IMR-90 (cell line): ENCODE measurements at places on chromosomes 16 and 17.

DNA sequence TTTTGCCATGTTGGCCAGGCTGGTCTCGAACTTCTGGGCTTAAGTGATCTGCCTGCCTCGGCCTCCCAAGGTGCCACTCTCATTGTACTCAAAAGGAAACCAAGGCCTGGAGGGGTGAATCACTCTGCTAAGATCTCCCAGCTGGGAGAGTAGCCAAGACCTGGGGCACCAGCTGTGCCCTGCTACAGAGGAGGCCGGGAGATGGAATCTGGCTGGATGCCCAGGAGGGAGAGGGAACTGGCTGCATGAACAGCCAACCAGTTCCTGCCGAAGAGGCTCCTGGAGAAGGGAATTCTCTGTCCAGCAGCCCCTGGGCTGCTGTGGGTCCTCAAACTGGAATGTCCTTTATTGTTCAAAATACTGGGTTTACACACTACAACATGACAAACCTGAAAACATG lies 238.7 kb upstream of the CIBAR2 start:
- no peaks in the 10 kb centered on the region for H3K36me3 ChIP-seq
- peaks cover 28% of the 10 kb centered on the region for H3K4me1 ChIP-seq
- H3K27me3 ChIP-seq = no peaks in the 10 kb centered on the region
- no peak overlapping the region for H3K4me3 ChIP-seq
- H3K27ac ChIP-seq = no peak overlapping the region

DNA sequence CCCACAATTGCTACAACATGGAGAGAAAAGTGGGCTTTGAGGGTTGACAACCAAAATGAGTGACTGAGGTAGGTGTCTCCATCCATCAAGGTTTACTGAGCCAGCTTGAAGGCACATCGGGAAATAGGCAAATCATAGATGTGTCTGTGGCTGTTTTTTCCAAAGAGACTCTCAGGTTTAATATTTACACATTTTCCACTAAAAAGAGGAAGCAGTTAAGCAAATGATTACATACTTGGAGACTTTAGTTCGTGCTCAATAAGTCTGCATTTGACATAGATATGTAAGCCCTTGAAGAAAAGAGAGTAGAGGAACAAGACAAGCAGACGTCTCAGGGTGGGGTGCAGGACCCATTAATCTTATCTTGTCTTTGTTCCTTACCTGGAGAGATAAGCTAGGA lies 148.9 kb upstream of the COX10 start:
- H3K27ac ChIP-seq = no peak overlapping the region
- no peak overlapping the region for H3K4me3 ChIP-seq
- H3K36me3 ChIP-seq = no peaks in the 10 kb centered on the region
- DNase-seq = no peak
- no peaks in the 10 kb centered on the region for H3K4me1 ChIP-seq
- H3K27me3 ChIP-seq = peaks cover 4% of the 10 kb centered on the region; the same call in 1 of the 2 replicates

- H3K27me3 ChIP-seq = no peaks in the 10 kb centered on the region
- peaks cover 67% of the 10 kb centered on the region; the same call in 1 of the 2 replicates for H3K36me3 ChIP-seq
- DNase-seq = peak; percentile 67
- H3K27ac ChIP-seq = peak overlapping the region; percentile 77
- peak overlapping the region; percentile 18; the same call in 1 of the 2 replicates for H3K4me3 ChIP-seq
Observed at GRCh38 chr16:4679850-4680636, 13.3 kb upstream of the NUDT16L1 start.

GRCh38 chr16:54538276-54538675 lies 251.7 kb upstream of the IRX3 start:
- DNase-seq = no peak
- H3K27me3 ChIP-seq = no peaks in the 10 kb centered on the region
- no peak overlapping the region for H3K27ac ChIP-seq
- no peaks in the 10 kb centered on the region for H3K36me3 ChIP-seq
- no peaks in the 10 kb centered on the region for H3K4me1 ChIP-seq

DNA sequence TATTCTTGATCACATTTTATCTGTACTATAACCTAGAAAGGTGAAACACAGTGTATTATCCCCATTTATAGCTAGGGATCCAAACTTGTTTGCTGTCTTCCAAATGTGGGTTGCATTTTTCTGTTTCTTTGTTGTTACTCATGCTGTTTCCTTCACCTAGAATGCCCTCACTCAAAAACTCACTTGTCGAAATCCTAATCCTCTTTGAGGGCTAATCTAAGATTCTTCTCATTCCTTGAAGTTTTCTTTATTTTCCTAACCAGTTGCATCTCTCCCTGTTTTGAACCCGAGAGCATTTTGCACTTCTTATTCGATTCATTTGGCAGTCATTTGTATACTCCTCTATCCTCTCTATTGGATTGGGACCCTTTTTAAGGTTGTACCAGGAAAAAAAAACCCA lies 9.6 kb downstream of the CALCOCO2 start:
- no peaks in the 10 kb centered on the region for H3K27me3 ChIP-seq
- no peaks in the 10 kb centered on the region for H3K36me3 ChIP-seq
- H3K4me3 ChIP-seq = no peak overlapping the region
- no peak for DNase-seq
- no peak overlapping the region for H3K27ac ChIP-seq

DNA sequence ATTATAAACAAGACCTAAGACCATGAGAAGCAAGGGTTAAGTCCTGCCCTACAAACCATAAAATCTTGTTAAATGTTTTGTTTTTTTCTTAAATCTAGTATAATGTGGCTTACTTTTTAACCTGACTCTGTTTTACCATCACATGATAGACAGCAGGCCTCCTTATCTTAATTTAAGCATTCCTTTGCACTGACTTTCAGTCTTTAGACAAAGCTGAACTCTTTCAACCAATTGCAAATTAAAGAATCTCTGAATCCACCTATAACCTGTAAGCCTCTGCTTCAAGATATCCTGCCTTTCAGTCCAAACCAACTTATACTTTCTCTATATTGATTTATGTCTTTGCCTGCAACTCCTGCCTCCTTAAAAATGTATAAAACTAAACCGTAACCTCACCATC lies 478.5 kb downstream of the GRIN2A start:
- no peaks in the 10 kb centered on the region for H3K36me3 ChIP-seq
- no peak overlapping the region for H3K27ac ChIP-seq
- DNase-seq = no peak
- no peaks in the 10 kb centered on the region for H3K27me3 ChIP-seq
- H3K4me1 ChIP-seq = no peaks in the 10 kb centered on the region

DNA sequence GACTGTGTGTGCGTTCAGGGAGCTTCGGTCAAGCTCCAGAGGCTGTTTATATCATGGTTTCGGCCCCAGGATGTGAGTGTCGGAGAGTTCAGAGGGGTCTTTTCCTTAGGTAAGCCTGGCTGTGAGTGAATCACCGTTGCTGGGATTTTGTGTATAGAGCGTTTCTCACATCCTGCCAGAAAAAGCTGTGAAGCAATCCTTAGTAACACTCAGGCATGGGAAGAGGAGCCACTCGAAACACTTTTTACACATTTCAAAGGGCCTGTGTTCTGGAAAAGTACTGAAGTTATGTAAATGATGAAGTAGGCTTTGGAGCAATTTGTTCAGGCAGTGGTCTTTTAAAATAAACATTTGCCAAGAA lies 662 bp downstream of the PGS1 start:
- peak overlapping the region; percentile 81 for H3K4me3 ChIP-seq
- peak overlapping the region; percentile 88 for H3K27ac ChIP-seq
- H3K27me3 ChIP-seq = no peaks in the 10 kb centered on the region
- DNase-seq = peak; percentile 95
- peaks cover 27% of the 10 kb centered on the region for H3K4me1 ChIP-seq
- no peaks in the 10 kb centered on the region; the same call in none of the 2 replicates for H3K36me3 ChIP-seq

DNA sequence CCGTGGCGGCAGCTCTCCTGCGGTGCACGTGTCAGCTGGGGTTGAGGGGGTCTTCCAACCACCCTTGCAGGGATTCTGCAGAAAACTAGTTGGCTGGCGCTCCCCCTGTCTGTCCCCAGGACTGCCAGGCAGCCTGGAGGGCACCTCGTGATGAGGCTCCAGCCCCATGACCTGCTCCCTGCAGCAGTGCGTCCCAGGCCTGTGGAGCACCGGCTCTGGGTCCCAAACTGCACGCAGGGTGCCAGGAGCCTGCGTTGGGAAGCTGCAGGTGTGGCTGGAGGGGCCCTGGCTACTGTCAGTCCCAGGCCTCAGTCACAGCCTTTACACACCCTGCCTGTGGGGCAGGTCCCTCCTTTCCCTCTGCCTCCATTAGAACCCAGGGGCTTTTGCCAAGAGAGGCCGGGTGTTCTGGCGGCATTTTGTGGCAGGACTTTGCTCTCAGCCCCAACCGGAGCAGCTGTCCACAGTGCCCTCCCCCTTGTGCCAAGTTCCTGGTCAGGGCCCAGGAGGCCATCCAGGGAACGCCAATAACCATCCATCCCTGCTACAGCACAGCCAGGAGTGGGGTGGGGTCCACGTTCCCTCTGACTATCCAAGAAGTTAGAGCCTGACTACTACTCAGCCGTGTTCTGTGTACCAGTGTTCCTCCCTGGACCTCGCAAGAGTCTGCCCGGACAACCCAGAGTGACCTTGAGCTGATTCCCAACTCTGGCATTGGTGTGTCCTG lies 9.2 kb downstream of the CHMP6 start:
- no peak overlapping the region for H3K27ac ChIP-seq
- peaks cover 15% of the 10 kb centered on the region for H3K27me3 ChIP-seq
- DNase-seq = no peak
- peaks cover 39% of the 10 kb centered on the region for H3K36me3 ChIP-seq

GRCh38 chr16:89132194-89133005 lies 38.7 kb downstream of the ACSF3 start:
- H3K27ac ChIP-seq = no peak overlapping the region
- no peak overlapping the region for H3K4me3 ChIP-seq
- no peaks in the 10 kb centered on the region for H3K4me1 ChIP-seq
- DNase-seq = no peak
- no peaks in the 10 kb centered on the region for H3K27me3 ChIP-seq
- H3K36me3 ChIP-seq = peaks cover 35% of the 10 kb centered on the region; the same call in 1 of the 2 replicates

DNA sequence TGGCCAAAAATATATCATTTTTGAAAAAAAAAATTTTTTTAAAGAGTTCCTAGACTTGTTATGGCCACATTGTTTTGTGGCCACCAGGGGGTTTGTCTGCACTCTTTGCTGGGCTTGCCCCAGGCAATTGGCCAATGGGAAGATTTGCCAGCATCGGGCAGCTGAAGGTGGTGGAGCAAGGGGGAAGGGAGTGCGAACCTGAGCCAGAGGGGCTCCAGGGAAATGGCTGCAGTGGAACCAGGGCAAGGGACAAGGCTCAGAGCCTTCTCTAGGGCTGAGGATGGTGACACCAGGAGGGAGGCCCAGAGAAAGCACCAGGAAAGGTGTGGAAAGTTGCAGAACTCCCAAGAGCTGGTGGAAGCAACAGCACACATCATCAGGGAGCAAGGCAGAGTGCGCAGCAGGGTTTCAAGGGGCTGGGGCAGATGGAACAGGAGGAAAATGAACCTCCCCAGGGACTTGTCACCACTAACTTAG lies 15.5 kb upstream of the CMIP start:
- H3K27me3 ChIP-seq = no peaks in the 10 kb centered on the region; the same call in 1 of the 2 replicates
- no peaks in the 10 kb centered on the region for H3K36me3 ChIP-seq
- peaks cover 5% of the 10 kb centered on the region; the same call in 1 of the 2 replicates for H3K4me1 ChIP-seq
- H3K4me3 ChIP-seq = no peak overlapping the region
- peak; percentile 47 for DNase-seq

DNA sequence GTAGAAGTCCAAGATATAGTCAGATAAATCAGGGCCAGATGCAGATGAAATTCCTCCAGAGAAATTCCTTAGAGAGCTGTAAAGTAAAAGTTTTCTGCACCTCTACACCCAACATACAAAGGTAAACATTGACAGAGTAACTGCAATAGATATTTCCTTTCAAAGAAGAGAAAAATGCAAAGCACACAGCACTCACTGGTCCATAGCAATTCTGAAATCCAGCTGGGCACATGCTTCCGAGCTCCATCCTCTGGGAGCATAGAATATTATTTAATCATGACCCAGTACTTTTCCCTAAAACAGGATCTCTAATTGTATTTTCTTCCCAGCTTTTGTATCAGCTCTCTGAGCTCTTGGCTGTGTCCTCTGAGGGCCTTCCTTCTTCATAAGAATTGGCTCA lies 239.5 kb upstream of the IRX3 start:
- no peak overlapping the region for H3K4me3 ChIP-seq
- no peaks in the 10 kb centered on the region for H3K36me3 ChIP-seq
- no peak overlapping the region for H3K27ac ChIP-seq
- DNase-seq = no peak
- H3K4me1 ChIP-seq = no peaks in the 10 kb centered on the region

DNA sequence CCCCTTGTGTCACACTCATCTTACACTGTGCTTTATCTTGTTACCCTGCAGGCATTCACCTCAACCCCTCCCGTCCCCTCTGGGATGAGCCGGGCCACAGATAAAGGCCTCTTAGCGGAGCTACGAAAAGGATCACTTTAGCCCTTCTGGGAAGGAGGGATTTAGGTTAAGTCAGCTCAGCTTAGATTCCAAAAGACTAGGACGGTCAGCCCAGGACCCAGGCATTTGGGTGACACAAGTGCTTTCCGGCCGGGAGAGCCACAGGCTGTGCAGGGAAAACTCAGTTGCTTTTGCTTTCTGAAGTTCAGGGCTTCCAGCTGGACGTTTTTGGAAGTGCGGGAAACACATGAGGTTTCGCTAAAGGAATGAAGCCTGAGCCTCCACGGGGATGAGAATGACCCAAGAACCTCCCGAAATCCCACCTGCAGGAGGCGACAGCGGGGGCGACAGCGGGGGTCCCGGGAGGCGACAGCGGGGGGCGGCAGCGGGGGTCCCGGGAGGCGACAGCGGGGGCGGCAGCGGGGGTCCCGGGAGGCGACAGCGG lies 11.6 kb upstream of the METRNL start:
- H3K4me1 ChIP-seq = no peaks in the 10 kb centered on the region
- H3K27ac ChIP-seq = no peak overlapping the region
- H3K36me3 ChIP-seq = no peaks in the 10 kb centered on the region

GRCh38 chr17:44444735-44445105 lies 55.3 kb upstream of the ITGA2B start:
- DNase-seq = peak; percentile 97
- H3K27ac ChIP-seq = peak overlapping the region; percentile 89
- H3K4me3 ChIP-seq = no peak overlapping the region; the same call in 1 of the 2 replicates

DNA sequence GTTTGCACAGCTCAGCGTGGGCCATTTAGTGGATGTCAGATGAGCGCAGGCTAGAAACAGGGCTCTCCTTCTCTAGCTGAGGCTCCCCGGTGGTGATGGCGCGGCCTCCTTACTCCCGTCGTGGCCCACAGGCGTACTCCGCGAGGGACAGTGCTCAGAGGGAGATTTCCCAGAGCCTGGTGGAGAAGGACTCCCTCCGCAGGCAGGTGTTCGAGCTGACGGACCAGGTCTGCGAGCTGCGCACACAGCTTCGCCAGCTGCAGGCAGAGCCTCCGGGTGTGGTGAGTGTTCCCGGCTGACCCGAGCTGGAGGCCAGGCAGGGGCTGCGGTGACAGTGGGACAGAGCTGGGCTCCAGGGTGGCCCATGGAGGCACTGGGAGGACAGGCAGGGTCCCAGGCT lies 21.4 kb downstream of the CARD14 start:
- peaks cover 6% of the 10 kb centered on the region for H3K4me1 ChIP-seq
- H3K4me3 ChIP-seq = no peak overlapping the region
- H3K36me3 ChIP-seq = no peaks in the 10 kb centered on the region
- H3K27ac ChIP-seq = no peak overlapping the region
